Activated CD4-positive, CD25-positive, alpha-beta regulatory T cell treated with anti-CD3 and anti-CD28 coated beads, Interleukin-2, amount 50 U/mL, for 24 hours (primary cell): ENCODE measurements at places on chromosomes 6 and 20.
A peak's percentile ranks its signal among the peaks of the same experiment; 100 is the strongest.

DNA sequence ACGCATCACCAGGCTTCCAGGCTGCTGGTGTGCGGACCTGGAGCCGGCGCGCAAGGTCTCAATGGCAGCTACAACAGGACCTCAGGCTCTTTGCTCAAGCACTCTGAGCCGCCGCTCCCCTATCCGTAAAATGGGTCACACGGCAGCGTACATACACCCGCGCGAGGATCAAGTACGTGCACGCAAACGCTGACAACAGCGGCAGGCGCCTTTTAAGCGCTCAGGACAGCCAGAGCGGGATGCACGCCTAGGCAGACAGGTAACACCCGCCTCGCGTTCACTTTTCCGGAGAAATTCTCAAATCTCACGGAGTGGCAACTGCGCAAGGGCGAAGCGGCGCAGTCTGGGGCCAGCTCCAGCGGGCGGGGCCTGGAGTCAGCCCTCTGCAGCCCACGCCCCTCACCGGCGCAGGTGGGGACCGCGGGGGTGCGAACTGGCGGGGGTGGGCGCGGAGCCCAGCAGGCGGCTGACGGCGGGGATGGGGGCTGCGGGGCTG is 535 bp downstream of the EXOC2 start:
- peak; percentile 88 for ATAC-seq

GRCh38 chr20:50353289-50353961 is 156.8 kb upstream of the PTPN1 start:
- no peak for ATAC-seq

DNA sequence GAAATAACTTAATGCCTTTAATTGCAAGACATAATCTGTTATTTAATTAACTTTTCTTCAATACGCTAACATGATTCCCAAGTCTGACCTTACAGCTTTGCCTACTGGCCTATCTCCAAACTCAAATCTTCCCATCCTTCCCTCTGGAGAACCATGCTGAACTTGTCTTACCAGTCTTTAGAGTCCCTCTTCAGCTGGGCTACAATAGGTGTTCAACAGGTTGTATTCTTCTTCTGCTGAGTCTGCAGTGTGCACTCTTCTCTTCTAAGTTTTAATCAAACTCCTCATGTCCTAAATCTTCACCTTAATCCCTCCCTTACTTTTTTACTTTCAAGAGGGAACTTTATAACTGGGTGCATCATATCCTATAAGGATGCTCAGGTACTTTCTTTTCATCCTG is 75.5 kb upstream of the TINAG start:
- ATAC-seq: no peak

DNA sequence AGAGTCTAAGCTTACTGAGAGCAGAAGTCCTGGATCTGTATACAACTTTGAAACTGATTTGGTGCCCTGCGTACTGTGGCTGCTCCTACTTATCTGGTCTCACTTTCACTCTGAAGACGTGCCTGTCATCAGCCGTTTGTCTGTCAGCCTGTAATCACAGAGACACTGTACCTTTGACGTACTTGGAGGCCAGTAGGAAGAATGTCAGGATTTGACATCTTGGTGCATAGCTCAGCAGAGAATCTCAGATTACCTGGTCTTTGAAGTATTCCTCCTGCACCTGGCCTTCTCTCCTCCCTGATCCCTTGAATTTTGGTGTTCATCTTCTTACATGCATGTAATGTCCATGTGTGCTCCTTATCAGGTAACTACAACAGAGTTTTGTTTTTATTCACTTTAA is 37.7 kb downstream of the DSE start:
- no peak for ATAC-seq

GRCh38 chr20:23135449-23136420 is 49.6 kb upstream of the CD93 start:
- no peak for ATAC-seq

- peak; percentile 85 for ATAC-seq
Measured at GRCh38 chr20:49608752-49609670, 41.1 kb upstream of the PTGIS start.

DNA sequence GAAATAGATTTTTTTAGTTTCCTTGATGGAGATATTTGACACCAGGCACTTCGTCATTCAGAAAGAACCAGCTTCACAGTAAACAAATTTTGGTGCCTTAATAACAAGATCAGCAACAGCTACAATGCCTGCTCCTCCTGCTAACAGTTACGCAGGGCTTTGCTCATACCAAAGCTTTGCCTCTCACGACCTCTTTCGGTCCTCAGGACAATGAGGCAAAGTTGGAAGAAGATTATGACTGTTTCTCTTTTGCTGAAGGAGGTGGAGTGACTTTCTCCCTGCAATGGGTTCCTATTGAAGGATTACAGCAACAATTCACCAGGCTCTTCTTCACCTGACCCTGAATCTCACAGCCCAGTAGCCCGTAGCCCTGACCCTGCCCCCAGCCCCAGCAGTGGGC is 440.1 kb downstream of the PREX1 start:
- no peak for ATAC-seq

DNA sequence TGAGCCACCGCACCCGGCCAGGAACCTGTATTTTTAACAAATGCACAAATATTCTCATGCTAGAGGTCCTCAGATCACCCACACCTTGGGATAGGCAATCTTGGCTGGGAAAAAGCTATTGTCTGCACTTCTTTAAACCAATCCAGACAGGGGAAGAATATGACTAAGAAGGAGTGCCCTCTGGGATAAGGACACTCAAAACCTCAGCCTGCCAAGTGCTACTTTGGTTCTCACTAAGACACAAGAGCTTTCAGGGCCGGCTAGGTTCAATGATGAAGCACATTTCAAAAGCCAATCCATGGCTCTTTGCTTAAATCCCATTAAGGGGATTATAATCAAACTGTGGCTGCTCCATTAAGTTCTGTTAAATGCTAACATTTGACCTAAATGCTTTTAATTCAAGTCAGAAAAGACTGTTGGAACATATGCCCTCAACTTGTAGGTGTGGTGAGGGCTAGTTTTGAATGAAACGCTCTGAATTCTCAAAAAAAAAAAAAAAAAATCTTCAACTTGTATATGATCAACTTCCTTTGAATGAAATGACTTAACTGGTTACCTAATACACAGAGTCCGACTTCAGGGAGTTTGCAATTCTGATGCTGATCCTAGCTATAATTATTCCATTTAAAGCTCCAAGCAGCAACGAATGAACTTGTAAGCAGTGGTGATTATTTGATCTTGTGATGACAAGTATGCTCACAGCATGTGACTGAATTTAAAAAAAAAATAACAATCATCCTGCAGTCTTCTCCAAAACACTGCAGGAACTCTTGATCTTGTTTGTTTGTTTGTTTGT is 56.6 kb downstream of the SLC23A2 start:
- ATAC-seq: no peak

- no peak for ATAC-seq
Measured at GRCh38 chr6:55652429-55652828, 73.4 kb upstream of the HMGCLL1 start.

DNA sequence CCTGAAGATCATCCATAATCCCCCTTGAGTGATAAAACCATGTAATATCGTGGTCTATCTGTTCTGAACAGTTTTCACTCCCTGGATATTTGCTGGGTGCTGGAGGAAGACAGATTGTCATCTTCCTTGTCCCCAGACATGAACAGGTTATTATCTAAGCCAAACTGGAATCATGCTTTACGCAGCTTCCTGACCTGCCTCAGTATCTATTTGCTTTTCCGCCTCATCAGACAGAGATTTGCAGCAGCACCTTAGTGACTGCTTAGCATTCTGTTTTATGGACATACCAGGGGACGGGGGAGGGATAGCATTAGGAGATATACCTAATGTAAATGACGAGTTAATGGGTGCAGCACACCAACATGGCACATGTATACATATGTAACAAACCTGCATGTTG is 124.6 kb downstream of the SLC23A2 start:
- no peak for ATAC-seq

GRCh38 chr6:152206072-152206818 is 398.8 kb downstream of the ESR1 start:
- no peak for ATAC-seq
